Hepatic stellate cell (primary cell): ENCODE measurements at places on chromosomes 5 and 9.

- no peak for DNase-seq
Measured at GRCh38 chr5:134437847-134438581, 26.3 kb upstream of the CDKN2AIPNL start.

GRCh38 chr5:132012371-132013005 lies 1.0 kb upstream of the ACSL6 start:
- peak; percentile 70 for DNase-seq

- no peak for DNase-seq
Measured at GRCh38 chr9:95206143-95206542, 111.4 kb downstream of the FANCC start.

DNA sequence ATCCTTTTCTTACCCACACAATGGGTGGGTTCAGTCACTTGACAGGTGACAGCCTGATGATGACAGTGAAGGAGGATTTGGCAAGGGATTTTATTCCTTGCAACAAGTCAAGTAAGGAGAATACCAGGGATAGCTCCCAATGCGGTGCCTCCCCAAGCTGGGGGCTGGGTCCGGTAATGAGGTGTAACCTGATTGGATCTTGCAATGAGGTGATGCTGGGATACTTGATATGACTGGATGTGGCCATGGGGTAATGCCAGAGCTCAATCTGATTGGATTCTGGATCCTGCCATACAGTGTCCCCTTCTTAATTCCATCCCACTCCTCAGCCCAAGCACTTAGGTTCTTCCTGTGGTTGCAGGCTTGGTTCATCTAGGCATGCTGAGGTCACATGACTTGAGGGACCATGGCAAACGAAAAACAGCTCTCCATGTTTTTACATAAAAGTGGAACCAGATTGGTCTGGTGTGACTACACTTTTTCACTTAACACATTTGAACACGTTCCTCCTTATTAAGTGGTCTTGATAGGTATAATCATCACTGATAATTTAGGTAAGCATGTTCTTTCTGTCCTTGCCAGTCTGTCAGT lies 181.1 kb downstream of the PDZD2 start:
- DNase-seq: no peak

DNA sequence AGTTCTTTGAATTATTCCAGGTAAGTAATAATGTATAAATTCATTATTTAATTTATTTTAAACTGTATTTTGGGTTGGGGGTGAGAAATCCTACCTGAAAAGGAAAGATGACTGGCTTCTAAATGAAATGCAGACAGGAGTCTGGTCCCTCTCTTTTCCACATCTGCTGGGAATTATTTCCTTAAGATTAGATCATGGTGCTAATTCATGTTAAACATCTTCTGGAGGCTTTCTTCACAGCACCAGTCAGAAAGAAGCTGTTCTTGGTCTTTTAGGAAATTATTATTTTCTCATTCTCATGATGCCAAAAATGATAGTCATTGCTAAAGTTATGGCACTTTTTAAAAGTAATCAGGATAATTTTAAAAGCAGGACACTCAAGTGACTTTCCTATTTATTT lies 254.2 kb downstream of the CWC27 start:
- no peak for DNase-seq

DNA sequence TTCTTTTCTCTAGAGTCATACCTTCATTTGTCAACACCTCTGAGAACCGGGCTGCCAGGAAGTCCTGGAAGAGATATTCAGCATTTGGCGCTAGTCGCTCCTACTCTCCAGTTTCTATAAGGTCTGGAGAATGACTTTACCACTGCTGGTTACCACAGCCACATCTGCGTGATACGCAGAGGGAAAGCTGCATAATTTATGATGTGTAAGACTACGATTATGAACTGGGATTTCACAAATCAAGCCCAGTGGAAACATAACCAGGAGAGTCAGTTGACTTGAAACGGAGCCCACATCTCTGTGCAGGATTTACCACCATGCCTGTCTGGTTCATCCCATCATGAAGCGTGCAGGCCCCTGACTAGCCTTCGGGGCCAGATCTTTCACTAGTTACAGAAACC lies 72.6 kb downstream of the FGF1 start:
- DNase-seq: no peak

- DNase-seq: no peak
Measured at GRCh38 chr5:81250004-81250403, 16.9 kb downstream of the CKMT2 start.

- no peak for DNase-seq
Measured at GRCh38 chr9:26928902-26929495, 18.0 kb downstream of the PLAA start.

DNA sequence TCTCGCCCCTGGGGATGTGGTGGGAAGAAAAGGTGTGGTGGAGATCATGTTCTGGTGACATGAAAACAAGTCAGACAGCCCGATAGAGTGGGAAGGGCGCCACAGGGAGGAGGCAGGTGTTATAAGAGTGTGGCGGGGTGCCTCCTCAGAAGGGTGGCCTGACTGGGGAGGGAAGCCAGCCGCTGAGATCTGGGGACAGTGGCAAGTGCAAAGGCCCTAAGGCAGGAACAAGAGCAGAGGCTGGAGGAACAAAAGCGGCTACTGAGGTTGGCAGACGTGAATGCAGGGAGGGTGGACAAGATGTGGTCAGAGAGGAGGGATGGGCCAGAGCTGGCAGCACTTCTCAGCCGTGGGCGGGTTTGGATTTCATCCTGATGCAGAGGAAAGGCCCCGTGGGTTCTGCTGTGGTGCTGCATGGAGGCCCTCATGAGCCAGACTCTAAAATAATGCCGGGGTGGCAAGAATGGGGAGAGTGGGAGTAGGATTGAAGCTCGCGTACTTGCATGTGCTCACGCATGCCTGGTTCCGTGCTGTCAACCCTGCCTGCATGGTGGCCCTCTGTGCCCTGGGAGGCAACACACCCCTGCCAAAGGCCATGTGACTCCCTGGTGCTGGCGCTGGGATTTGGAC lies 89.2 kb downstream of the MVB12B start:
- DNase-seq: no peak

DNA sequence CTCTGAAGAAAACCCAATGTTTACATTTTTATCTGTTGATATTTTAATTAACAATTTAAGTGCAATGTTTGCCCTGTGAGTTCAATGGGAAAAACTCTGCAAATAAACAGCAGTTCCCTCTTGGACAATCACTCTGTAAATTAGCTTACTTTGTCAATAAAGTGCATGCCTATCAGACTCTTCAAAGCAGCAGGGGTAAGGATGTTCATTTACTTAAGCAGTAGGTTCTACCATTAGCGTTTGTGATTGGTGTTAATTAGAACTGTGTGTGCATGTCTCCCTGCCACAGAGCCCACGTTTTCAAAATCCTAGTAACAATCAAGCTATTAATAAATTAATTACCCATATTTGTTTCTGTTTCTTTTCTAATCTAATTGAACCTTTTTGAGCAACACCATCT lies 1921.6 kb upstream of the WWC1 start:
- no peak for DNase-seq

DNA sequence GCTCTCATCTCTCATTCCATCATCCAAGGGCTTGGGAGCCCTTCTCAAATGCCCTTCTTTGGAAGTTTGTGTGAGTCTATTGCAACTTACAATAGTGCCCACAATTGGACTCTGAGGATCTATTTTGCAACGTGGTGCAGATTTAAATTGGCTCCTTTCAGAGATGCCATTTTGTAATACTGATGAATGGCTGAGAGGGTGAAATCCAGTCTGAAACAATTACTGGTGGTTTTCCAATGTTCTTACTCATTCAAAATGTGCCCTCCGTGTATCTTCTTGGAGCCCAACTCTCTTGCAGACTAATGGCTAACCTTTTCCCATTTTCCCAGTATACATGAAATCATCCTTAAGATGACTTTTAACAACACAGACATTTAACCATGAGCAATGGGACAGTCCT lies 6.1 kb downstream of the ZNF462 start:
- no peak for DNase-seq

DNA sequence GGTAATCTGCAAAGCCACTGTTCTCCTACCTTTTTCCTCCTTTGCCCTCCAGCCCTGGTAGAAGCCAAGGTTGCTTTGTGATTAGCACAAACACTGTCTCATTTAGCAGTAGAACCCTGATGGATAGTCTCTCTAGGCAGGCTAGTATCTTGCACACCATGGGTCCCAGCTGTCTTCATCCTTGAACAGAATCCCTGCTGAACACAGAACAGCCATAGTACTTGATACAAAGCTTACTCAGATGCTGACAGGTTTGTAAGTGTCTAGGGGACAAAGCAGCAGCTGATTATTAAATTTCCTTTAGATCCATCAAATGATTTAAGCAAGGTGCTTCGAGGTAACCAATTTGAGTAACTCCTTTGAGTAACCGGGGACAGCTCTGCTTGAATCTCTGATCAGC lies 163.7 kb upstream of the PPP1R2B start:
- no peak for DNase-seq

GRCh38 chr5:151569132-151570046 lies 21.7 kb downstream of the FAT2 start:
- no peak for DNase-seq

DNA sequence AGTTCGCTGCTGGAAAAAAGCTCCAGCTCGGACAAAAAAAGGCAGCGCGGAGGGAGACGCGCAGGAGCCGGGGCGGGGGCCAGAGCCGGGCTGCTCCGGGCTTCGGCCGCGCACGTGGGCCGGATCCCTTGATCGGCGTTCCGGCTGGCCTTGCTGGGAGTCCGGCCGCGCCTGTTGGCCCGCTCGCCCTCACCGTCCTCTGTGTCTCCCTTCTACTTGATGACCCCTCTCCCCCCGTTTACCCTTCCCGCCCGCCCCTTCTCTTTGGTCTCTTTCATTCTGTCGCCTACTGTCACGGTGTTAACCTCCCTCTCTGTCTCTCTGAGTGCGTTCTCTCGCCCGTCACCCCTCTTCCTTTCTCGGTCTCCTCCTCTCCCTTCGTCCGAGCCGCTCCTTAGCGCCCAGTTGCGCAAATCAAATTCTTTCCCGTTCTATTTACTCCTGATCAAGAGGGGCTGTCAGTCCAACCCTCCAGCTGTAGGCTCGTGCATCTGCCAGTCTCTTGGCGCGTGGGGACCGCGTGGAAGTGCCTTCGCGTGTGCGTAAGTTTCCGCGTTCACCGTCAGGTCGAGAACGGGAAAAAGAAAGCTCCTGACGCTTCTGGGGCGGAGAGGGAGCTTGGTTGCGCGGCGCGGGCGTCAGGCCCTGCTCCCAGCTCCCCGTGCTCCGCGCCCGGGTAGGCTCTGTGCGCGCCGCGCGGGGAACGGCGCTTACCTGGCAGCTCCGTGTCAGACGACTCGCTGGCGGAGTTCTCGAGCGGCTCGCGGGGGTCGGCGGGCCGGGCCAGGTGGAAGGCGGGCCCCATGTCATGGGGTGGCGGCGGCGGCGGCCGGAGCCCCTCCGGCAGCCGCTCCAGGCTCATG lies 798 bp downstream of the PITX1 start:
- no peak for DNase-seq

GRCh38 chr5:41843456-41844370 lies 26.5 kb downstream of the OXCT1 start:
- DNase-seq: peak; percentile 7

DNA sequence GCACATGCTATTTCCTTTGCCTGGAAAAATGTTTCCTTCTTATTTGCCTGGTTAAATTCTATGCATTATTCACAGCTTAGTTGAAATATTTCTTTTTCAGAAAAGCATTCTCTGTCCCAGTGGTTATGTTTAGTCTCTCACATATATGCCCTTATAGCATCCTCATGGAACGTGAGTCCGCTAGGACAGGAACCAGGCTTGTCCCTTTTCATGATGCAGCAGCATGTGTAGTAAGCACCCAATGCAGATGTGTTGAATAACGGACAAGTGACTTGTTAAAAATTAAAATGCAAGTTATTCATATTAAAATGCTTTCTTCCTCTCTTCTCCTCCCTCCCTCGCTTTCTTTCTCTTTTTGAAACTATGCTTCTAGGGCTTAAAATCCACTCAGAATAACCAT lies 349.3 kb downstream of the GLIS3 start:
- DNase-seq: no peak

DNA sequence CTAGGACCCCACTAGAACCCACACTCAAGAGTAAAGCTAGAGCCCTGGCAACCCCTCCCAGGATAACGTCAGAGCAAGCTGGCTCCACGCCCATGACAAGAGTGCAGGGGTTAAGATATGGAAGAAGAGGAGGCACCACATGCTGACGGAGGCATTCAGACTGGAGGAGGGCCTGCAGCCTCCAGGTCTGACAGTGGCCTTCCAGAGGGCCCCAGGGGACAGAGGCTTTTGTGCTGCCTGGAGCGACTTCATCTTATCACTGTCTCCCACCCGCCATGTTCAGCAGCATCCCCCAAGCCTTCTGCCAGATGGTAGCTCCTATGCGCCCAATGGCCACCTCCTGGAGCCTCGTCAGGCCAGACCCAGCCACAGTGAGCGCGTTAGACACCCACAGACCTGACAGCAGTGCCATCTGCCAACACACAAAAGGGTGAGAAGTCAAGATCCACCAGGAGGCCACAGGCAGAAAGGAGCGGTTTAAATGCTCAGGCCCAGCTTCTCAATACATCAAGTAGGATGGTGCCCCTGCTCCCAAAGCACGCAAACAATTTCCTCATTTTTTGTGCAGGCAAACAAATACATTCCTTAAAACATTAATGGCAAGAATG lies 65.8 kb downstream of the C5orf15 start:
- DNase-seq: no peak

DNA sequence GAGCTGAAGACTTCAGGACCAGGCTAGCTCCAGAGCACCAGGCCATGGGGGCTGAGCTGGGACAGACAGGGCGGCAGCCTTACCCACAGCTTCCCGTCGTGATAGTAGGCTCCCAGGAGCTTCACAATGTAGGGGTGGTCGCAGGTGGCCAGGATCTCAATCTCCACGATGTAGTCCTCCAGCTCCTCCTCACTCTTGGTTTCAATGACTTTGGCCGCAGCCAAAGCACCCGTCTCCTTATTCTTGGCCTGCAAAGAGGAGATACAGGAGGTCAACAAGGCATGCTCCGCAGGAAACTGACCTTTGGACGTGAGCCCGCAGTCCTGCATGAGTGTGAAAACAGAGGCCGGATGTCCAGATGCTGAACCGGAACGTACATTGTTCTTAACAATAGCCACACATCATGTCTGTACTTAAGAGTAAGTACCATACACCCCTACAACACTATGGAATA lies 31.5 kb downstream of the STK10 start:
- DNase-seq: no peak

- no peak for DNase-seq
Measured at GRCh38 chr9:135100241-135100681, 12.8 kb downstream of the OLFM1 start.

DNA sequence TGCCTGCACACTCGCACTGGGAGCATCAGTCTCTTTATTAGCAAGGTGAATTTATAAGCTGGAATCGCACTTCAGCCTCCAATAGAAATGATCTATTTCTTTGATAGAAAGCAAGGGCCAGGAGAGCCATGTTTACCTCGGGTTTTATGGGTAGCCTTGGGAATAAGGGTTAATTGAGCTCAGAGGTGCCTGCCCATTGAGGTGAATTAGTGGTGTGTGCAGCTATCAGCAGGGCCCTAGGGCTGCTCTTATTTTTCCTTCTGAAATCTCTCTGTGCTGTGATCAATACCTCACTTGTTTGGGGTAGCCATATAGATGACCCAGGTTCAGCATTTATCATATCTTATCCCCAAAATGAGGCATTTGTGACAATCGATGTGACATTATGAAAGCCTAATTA lies 297.8 kb downstream of the EBF1 start:
- DNase-seq: no peak
